T-helper 2 cell treated with Interferon-gamma antibody and Interleukin-4, amounts not matched to agents 5 μg/mL and 100 μg/mL, for 36 hours (primary cell): ENCODE measurements at places on chromosomes 2 and 18.

GRCh38 chr2:165428926-165429325 lies 40.6 kb upstream of the CSRNP3 start:
- no peak overlapping the region for H3K4me3 ChIP-seq
- H3K36me3 ChIP-seq: no peaks in the 10 kb centered on the region
- no peak for DNase-seq
- no peak overlapping the region for H3K27ac ChIP-seq

GRCh38 chr2:73516033-73516432 lies 126.2 kb downstream of the NAT8 start:
- H3K27ac ChIP-seq: no peak overlapping the region
- no peak overlapping the region for H3K4me3 ChIP-seq
- H3K36me3 ChIP-seq: peaks cover 2% of the 10 kb centered on the region
- no peak for DNase-seq

DNA sequence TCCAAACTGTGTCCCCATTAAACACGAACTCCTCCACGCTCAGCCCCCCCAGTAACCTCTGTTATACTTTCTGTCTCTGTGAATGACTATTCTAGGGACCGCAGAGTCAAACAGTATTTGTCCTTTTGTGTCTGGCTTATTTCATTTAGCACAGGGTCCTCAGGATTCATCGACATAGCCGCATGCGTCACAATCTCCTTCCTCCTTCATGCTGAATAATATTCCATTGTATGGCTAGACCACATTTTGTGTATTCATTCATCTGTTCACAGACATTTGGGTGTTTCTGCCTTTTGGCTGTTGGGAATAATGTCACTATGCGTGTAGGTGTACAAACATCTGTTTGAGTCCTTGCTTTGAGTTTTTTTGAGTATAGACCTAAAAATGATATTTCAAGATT lies 80.9 kb downstream of the SH3RF3 start:
- H3K27me3 ChIP-seq: peaks cover 79% of the 10 kb centered on the region
- peaks cover 31% of the 10 kb centered on the region for H3K4me1 ChIP-seq
- no peak overlapping the region for H3K27ac ChIP-seq
- H3K36me3 ChIP-seq: no peaks in the 10 kb centered on the region
- DNase-seq: no peak
- H3K4me3 ChIP-seq: no peak overlapping the region

DNA sequence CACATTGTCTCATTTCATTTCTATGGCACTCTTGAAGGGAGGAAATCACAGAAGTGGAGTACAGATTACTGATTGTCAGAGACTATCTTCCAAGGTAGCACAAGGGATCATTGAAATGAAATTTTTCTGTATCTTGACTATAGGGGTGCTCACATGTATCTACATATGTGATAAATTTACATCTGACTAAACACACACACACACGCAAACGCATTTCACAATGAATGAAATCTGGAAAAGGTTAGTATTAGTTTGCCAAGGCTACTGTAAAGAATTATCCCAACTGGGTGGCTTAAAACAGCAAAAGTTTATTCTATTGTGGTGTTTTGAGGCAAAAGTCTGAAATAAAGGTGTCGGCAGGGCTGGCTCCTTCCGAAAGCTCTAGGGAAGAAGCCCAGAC lies 144.6 kb downstream of the SH3BP4 start:
- H3K27me3 ChIP-seq: no peaks in the 10 kb centered on the region
- H3K4me1 ChIP-seq: no peaks in the 10 kb centered on the region
- no peak overlapping the region for H3K4me3 ChIP-seq
- H3K27ac ChIP-seq: no peak overlapping the region
- no peak for DNase-seq
